ENCODE measurements at places on chromosomes 3 and 15.

DNA sequence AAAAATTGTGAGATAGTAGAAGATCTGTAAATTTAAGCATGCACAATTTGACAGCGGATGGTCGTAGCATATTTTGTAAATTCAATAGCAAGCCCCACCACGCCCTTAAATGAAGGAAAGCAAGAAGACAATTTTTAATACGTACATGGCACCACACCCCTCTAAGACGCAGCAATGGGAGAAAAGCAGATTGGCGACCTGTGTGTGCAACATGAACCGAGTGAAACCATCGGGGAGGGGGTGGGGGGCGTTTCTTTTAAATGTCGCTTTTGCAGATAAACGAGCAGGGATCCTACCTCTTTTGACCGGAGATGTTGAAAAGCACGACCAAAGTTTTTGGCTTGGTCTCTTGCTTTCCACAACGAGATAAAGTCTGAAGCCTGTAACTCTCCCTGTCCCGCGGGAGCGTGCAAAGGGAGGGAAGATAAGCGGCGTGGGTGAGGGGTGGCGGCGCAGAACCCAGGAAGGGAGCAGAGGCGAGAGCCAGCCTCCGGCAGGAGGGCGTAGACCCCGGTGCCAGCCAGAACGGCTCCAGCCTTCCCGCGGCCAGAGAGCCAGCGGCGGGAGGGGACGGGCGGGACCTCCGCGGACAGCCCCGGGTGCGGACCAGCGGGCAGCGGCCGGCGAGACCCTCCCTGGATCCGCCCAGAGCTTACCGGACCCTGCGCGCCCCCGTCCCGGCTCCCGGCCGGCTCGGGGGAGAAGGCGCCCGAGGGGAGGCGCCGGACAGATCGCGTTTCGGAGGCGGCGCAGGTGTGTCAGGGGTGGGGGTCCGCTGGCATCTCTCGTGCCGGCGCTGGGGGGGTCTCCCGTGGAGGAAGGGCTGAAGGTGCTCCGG lies at the start of gene CHL1:
CHL1 (plus strand) TSS at position 453 of the 838 bp plus-strand sequence. CDS start 123,014 bp downstream, outside the sequence.
- DNase-seq = no peak

DNA sequence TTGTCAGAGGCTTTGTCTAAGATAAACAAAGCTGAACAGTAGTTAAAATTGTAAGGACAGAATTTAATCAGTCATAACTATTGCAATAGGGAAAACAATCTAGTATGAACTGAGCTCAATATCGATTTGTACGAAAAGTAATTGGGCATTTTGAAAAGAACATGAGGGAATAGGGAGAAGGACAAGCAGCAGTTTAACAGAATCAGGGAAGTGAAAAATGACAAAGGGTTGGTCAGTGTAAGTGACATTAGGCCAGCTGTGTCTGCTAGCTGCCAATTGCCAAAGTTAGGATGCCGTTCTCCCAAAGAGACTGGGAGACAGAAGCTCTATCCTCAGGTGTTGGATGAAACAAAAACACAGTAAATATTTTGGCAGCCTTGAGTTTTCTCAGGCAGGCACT lies 3.3 kb upstream of the DNAJA4 start:
- DNase-seq = no peak

GRCh38 chr3:98519351-98519750 lies 3.4 kb downstream of the CLDND1 start:
- DNase-seq = no peak

DNA sequence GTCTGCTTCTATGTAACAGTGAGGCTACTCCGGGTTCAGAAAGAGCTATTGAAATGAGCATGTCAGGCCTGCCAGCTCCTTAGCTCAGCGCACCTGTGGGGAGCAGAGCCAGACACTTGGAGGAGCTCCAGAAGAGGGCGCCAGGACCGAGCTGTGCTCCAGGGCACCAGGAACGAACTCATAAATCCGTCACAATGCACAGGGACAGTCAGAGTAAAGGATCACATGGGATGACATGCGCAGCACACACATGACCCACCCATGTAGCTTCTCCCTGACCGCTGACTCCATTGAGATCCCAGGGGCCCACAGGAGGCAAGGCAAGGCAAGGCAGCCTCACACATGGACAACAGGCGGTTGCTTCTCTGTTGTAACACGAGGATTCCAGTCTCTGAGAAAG lies 26.0 kb upstream of the GNB5 start:
- no peak for DNase-seq

GRCh38 chr3:134647902-134648760 lies 2.7 kb downstream of the KY start:
- DNase-seq = no peak

GRCh38 chr15:57138349-57138788 lies 219.9 kb downstream of the TCF12 start:
- DNase-seq = no peak

- no peak for DNase-seq
These were observed 147.6 kb downstream of the IL20RB start for GRCh38 chr3:137105277-137105977.

GRCh38 chr3:63607716-63608115 lies 44.8 kb upstream of the SNTN start:
- no peak for DNase-seq

GRCh38 chr3:52039846-52040245 lies 16.5 kb downstream of the DUSP7 start:
- DNase-seq = peak; percentile 93

DNA sequence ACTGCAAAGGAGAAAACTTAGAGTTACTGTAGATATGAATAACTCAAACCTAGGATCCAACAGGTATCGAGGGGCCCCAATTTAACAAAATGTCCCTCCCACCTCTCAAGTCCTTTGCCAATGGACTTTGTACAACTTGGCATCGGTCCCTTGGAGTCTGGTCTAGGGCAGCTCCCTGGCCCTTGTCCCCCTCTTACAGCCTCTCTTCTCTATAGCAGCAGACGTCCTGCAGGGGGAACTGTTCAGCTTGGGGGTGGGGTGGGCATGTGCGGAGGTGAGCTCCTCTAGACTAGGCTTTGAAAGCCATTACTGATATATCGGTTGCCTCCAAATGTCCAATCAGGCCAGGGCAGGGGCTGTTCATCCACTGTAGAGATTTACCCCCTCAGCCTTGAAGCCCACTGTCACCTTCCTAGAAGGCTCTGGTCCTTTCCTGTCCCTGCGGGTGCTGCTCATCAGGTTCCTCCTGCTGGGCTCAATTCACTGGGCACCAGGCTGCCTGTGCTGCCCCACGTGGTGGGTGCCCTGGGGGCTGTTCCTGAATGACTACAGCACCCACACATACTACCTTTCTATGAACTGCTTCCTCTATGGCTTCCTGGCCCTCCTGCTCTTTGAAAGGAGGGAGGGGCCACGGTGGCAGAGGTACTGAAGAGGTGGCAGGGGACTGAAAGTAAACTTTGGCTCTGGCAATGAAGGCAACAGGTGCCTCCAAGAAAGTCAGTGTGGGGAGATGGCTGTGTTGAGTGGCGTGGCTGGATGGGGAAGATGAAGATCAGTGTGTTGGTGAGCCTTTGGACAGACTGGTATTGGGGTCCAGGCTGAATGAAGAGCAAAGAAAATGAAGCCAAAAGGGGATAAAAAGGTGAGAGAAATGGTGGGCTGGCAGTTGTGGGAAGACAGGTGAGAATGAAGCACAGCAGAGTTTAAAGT lies 78.8 kb upstream of the MEX3B start:
- no peak for DNase-seq

GRCh38 chr15:99135194-99135593 lies 30.3 kb downstream of the SYNM start:
- DNase-seq = no peak

DNA sequence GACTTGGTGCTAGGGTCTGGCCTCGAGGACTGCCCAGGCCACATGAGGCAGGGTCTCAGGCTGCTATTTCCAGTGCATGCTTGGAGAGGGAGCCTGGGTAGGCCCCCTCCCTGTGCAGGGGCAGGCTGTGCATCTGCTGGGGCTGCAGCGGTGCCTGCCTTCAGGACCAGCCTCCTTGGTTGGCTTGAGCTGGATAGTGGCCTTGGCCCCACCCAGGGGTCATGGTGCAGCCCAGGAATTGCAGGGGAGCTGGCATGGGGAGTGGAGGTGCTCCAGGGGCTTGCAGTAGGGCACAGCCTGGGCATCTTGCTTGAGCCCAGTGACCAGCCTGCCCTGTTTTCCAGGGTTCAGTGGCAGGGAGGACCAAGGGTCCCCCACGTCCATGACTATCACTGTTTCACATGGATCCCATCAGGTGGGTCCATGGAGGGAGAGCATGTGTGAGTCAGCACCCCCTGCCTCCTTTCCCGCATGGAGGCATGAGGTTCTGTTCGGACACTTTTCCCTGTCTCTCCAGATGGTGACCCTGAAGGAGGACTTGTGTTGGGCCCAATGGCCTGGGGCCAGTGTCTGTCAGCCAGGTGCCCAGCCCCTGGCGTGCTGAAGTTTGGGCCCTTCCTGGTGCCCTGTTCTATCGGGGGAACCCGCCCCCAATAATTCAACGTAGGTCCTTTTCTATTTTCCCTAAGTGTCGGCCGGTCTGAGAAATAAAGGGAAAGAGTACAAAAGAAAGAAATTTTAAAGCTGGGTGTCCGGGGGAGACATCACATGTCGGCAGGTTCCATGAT lies 218.6 kb downstream of the SNRPN start:
- no peak for DNase-seq

GRCh38 chr3:84223512-84223911 lies 735.3 kb upstream of the CADM2 start:
- no peak for DNase-seq

- DNase-seq = no peak
These were observed 28.6 kb downstream of the TFDP2 start for GRCh38 chr3:142120707-142121106.

DNA sequence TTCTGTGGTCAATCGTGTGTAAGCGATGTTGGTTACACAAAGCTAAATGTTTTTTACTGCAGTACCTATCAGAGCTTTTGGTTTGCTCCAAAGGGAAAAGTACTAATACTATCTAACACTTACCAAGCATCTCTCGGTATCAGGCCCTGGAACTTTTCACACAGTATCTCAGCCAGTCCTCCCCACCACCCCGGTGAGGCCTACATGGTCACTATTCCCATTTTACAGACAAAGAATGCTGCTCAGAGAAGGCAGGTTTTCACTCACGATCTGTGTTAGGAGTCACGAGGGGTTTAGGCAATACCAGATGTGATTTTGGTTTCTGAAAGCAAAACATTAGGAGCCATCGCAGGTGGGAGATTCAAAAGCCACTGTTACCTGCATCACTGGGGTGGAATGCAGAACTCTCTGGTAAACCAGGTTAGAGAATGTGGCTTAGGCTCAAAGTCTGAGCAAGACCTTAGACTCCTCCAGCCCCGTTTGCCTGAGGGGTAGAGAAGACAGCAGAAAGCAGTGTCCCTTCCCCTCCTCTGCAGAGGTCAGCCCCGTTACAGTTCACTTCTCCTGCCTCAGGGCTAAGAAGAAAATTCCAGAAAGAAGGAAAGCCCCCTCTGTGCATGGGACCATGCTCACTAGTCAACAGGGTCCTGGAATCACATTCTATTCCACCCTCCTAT lies 57.2 kb downstream of the XXYLT1 start:
- DNase-seq = no peak

DNA sequence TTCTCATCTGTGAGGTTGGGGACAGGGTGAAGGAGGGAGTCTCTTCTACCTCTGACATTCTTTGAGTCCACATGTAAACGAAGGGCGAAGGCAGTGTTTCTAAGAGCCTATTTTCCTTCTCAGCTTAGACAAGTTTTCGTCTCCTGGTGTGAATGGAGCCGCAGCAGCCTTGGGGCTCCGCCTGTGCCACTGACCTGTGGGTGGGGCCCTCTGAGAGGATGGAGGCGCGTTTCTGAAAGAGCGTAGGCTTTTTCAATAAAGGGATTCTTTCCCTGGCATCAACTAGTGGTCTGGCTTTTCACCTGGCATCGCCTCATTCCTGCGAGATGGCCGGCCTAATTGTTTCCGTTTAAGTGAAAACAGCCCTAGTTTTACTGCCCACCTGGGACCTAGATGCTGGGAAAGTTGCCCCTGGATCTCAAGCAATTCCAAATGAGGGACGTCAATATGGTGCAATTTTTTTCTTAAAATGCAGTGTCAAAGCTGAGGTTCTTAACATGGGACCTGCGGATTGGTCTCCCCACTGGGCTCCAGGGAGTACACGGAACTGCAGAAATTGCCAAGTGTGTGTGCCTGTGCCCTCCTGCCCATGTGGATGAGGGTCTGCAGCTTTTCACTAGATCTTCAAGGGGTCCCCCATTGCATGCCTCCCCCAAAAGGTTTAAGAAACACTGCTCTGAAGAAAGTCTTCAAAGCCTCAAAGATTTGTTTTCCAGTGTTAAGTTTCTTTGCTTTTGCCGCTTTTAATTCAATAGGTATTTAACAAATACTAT lies 958 bp downstream of the GLDN start:
- DNase-seq = peak; percentile 54

GRCh38 chr15:78991476-78991875 lies 46.6 kb upstream of the CTSH start:
- no peak for DNase-seq

GRCh38 chr3:172232579-172233212 lies 193.3 kb downstream of the FNDC3B start:
- DNase-seq = no peak

DNA sequence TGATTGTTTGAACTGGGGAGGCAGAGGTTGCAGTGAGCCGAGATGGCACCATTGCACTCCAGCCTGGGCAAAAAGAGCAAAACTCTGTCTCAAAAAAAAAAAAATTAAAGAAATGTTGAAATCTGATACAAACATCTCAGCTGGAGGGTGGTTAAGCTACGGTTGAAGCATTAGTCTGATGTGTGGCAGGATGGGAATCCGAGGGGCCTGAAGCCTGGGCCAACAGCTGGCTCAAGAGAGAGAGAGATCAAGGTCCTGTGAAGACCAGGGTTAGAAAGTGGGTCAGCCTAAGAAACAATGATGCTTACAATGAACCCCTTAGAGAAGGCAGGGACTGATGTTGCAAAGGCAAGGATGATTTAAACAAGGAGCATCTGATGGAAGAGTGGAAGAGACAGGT lies 69.8 kb downstream of the CD200R1L start:
- DNase-seq = no peak

DNA sequence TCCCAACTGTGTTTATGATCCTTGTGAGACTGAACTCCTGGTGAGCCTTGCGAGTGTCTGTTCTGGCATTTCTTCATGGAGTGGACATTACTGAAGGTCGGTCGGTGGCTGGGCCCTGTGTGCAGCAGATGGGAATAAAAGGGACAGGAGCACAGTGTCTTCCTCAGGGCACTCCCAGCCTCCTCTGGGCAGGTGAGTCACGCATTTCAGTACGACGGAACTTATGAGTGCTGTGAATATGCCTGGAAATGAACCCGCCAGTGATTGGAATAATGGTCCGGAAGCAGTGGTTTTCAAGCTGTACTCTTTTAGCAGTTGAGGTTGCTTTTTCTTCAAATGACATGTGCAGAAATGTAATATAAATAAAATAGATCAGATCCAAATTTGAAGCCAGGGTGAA lies 55.1 kb downstream of the LARS2 start:
- no peak for DNase-seq

DNA sequence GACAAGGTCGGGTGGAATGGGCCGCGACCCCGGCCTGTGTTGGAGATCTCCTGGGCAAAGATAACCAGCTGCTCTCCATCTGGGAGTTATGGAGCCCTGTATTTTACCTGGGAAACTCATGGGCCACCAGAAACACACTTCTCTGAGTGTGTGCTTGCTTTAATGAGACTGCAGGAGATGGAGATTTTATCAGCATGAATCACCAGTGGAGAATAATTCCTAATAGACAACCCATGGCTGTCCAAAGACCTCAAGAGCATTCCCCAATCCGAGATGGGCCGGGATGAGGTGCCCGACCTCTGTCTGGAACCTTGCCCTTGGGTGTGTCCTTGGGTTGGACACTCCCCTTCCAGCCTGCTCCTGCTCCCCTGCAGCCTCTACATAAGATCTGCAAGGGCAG lies 389.3 kb downstream of the GABRG3 start:
- DNase-seq = no peak
